IPS DF 6.9 (cell line): ENCODE measurements at places on chromosomes 3 and 15.

- no peaks in the 10 kb centered on the region for H3K4me1 ChIP-seq
- H3K27ac ChIP-seq = no peak overlapping the region
- no peak overlapping the region for H3K4me3 ChIP-seq
These were observed 263.9 kb upstream of the TGFBR2 start for GRCh38 chr3:30342318-30343060.

- H3K4me3 ChIP-seq = no peak overlapping the region
- H3K36me3 ChIP-seq = no peaks in the 10 kb centered on the region
- H3K27ac ChIP-seq = no peak overlapping the region
- H3K4me1 ChIP-seq = peaks cover 1% of the 10 kb centered on the region; the same call in 1 of the 2 replicates
These were observed 29.9 kb upstream of the LRTM1 start for GRCh38 chr3:54957711-54958110.

GRCh38 chr3:37071921-37072320, 78.6 kb downstream of the MLH1 start:
- no peak for DNase-seq
- H3K27me3 ChIP-seq = no peaks in the 10 kb centered on the region
- H3K36me3 ChIP-seq = no peaks in the 10 kb centered on the region; the same call in 1 of the 2 replicates
- H3K4me1 ChIP-seq = no peaks in the 10 kb centered on the region
- no peak overlapping the region for H3K27ac ChIP-seq

DNA sequence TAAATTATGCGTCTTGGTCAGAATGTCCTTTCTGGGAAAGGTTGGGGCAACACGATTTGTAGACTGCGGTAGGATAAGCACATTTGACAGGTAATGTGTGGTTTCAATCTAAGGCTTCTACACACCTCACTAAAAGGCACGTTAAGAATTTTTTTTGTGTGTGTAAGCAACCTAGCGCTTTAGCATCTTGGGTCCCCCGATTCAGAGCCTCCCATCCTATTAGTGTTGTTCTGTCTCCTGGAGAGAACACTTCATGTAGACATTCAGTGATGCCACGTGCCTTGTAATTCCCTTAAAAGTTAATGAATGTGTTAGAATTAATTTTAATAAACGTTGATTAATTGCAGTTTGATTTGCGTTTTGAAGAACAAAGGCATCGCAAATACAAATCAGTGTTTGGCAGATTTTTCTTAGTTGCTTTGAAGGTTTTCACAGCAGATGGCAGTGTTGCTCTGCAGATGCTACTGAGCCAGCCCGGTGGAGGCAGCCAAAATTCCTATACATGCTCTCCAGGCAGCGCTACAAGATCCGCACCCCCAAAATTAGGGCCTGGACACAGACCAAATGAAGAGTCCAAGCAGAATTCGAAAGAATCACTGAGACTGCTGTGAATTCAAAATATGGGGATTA, 63.5 kb downstream of the OTOL1 start:
- H3K4me1 ChIP-seq = no peaks in the 10 kb centered on the region
- peak; percentile 60 for DNase-seq
- no peak overlapping the region for H3K27ac ChIP-seq
- no peaks in the 10 kb centered on the region for H3K36me3 ChIP-seq
- no peaks in the 10 kb centered on the region for H3K27me3 ChIP-seq
- H3K4me3 ChIP-seq = no peak overlapping the region

DNA sequence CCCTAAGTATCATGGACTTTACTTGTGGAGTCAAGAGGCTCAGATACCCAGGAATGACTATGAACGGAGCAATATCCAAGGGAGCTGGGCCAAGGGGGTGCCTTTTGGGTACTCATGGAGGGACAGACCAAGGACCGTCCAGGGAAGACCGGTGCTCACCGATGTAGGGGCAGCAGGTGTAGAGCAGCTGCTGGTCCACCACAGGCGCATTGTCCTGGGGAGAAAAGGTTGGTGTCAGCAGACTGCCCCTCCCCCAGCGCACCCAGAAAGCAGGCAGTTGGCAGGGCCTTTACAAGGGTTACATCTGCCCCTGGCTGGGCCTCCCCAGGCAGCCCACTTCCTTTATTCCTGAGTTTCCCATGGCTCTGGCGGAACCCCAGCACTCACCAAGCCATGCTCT, 7.5 kb downstream of the CDAN1 start:
- no peaks in the 10 kb centered on the region for H3K27me3 ChIP-seq
- H3K4me1 ChIP-seq = peaks cover 2% of the 10 kb centered on the region; the same call in 1 of the 2 replicates
- DNase-seq = no peak
- H3K4me3 ChIP-seq = no peak overlapping the region

DNA sequence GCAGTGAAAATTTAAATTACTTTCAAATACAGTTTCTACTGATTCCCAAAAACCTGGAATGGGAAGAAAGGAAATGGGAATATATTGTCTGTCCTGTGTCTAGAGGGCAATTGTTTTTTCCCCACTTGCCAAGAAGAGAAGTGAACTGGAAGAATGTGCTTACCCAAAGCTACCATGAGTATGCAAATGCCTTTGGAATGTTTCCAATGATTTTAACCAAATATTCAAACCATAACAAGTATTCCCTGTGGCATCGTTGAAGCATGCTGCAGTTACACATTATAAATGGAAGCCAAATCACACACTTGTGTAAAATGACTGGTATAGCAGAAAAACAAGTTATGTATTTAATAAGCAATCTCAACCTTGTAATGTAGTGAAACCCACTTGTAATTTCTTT, 368.2 kb downstream of the GBE1 start:
- no peak for DNase-seq
- H3K27me3 ChIP-seq = no peaks in the 10 kb centered on the region
- no peaks in the 10 kb centered on the region for H3K4me1 ChIP-seq
- no peak overlapping the region for H3K27ac ChIP-seq

DNA sequence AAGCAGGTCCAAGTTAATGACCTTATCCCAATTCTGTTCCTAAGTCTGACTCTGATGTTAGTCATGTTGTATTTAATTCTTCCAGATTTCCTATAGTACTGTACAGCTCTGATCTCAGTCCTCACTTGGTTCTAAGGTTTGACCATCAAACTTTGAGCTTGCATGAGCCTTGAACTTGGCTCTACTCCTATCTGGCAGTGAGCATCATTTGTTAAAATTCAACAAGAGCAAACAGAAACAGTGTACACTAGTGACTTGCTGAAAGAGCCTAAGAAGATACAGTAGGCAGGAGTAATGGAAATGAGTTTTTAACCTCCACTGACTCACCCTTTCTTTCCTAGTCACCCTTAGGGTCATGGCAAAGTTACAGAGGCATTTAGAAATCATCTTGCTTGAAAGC, 451.1 kb upstream of the TPRG1 start:
- H3K27ac ChIP-seq = no peak overlapping the region
- H3K27me3 ChIP-seq = no peaks in the 10 kb centered on the region
- H3K36me3 ChIP-seq = no peaks in the 10 kb centered on the region
- DNase-seq = no peak
- no peak overlapping the region for H3K4me3 ChIP-seq

- H3K4me3 ChIP-seq = no peak overlapping the region
- H3K36me3 ChIP-seq = no peaks in the 10 kb centered on the region
- 0 out of 2 replicates have a peak, but pooled peaks cover 2% of the 10 kb centered on the region for H3K4me1 ChIP-seq
- no peak overlapping the region for H3K27ac ChIP-seq
- no peak for DNase-seq
- no peaks in the 10 kb centered on the region for H3K27me3 ChIP-seq
These were observed 41.2 kb downstream of the TRAT1 start for GRCh38 chr3:108863799-108864135.

DNA sequence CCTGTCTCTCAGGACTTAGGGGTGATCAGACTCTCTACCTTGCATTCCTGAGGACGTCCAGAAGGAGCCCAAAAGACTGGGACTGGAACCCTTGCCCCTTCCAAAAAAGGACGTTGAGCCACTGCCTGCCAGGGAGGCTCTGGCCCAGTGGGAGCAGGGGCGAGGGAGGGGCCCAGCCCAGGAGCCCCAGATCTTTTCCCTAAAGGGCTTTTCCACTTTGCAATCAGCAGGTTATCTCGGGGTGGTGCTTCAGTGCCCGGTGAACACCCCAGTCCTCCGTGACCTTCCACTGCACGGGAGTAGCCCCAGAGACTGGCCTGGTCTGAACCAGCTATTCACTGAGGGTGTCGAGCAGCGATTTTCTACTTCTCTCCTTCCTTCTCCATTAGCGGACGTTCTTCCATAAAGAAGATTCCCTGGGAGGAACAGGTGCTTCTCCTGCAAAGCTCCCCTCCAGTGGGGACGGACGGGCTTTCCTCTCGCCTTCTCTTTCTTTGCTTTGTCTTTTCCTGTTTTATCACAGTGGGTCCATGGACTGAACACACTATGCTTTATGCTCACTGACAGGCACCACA, 113.7 kb downstream of the CHSY1 start:
- no peak overlapping the region for H3K27ac ChIP-seq
- H3K36me3 ChIP-seq = no peaks in the 10 kb centered on the region
- no peak for DNase-seq
- no peaks in the 10 kb centered on the region; the same call in 1 of the 2 replicates for H3K4me1 ChIP-seq
- no peak overlapping the region for H3K4me3 ChIP-seq
- H3K27me3 ChIP-seq = no peaks in the 10 kb centered on the region

- no peaks in the 10 kb centered on the region for H3K27me3 ChIP-seq
- peaks cover 3% of the 10 kb centered on the region; the same call in 1 of the 2 replicates for H3K36me3 ChIP-seq
- H3K4me3 ChIP-seq = no peak overlapping the region
- no peaks in the 10 kb centered on the region for H3K4me1 ChIP-seq
- no peak for DNase-seq
- no peak overlapping the region for H3K27ac ChIP-seq
These were observed 91.5 kb upstream of the OCA2 start for GRCh38 chr15:28190391-28191174.

GRCh38 chr15:63599401-63600000, 2.3 kb downstream of the FBXL22 start:
- H3K27ac ChIP-seq = no peak overlapping the region
- DNase-seq = no peak
- peaks cover 5% of the 10 kb centered on the region; the same call in 1 of the 2 replicates for H3K27me3 ChIP-seq
- no peaks in the 10 kb centered on the region for H3K36me3 ChIP-seq

- H3K27me3 ChIP-seq = no peaks in the 10 kb centered on the region
- DNase-seq = no peak
- no peaks in the 10 kb centered on the region for H3K4me1 ChIP-seq
These were observed 49.5 kb upstream of the CTXND1 start for GRCh38 chr15:80301472-80301871.

- no peaks in the 10 kb centered on the region for H3K27me3 ChIP-seq
- H3K4me3 ChIP-seq = no peak overlapping the region
- no peak overlapping the region for H3K27ac ChIP-seq
These were observed 46.7 kb upstream of the MYZAP start for GRCh38 chr15:57544848-57545480.

- H3K4me3 ChIP-seq = no peak overlapping the region
- no peaks in the 10 kb centered on the region for H3K36me3 ChIP-seq
- no peaks in the 10 kb centered on the region; the same call in 1 of the 2 replicates for H3K27me3 ChIP-seq
- peaks cover 14% of the 10 kb centered on the region for H3K4me1 ChIP-seq
These were observed 3.9 kb downstream of the PRKCD start for GRCh38 chr3:53164911-53165310.

DNA sequence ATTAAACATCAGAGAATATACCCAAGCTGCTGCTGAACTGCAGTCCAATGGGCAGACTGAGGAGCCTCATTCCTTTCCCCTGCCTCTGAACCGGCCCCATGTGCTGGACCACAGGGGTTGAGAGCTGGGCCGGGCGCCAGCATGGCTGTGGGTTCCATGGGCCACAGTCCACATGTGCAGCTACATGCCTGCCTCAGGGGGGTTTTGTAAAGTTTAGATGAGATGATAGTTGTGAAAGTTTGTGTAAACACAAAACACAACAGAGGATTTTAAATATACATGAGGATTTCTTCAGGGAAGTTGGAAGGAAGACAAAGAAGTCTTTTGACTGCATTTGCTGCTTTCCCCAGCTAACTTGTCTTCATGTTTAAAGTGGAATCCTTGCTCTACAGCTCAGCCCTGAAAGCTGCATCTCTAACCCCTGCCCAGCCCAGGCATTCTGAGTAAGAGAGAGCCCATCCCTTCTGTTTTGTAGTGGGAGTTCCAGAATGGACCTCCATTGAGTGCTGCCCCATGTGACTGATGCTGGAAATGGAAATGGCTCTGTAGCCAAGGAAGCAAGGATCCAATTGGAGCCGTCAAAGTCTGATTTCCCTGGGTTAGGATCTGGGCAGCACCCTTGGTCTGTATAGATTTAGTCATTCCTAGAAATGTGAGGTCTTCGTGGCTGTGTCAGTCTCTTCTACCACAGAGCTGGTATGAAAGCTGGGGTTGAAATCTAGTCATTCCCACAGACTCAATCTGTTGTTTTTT, 17.5 kb downstream of the SLC12A8 start:
- no peak overlapping the region for H3K27ac ChIP-seq
- DNase-seq = no peak
- H3K36me3 ChIP-seq = no peaks in the 10 kb centered on the region
- H3K27me3 ChIP-seq = no peaks in the 10 kb centered on the region

GRCh38 chr15:41557673-41558399, 1.2 kb upstream of the TYRO3 start:
- no peaks in the 10 kb centered on the region for H3K27me3 ChIP-seq
- peaks cover 16% of the 10 kb centered on the region for H3K4me1 ChIP-seq
- no peak for DNase-seq
- 0 out of 2 replicates have a peak, but pooled peaks cover 4% of the 10 kb centered on the region for H3K36me3 ChIP-seq
- H3K4me3 ChIP-seq = peak overlapping the region; percentile 69; the same call in 1 of the 2 replicates

- no peak overlapping the region for H3K27ac ChIP-seq
- H3K36me3 ChIP-seq = no peaks in the 10 kb centered on the region
- H3K4me1 ChIP-seq = no peaks in the 10 kb centered on the region
- H3K27me3 ChIP-seq = no peaks in the 10 kb centered on the region
- no peak for DNase-seq
These were observed 128.3 kb upstream of the ZNF385D start for GRCh38 chr3:21879184-21879886.

GRCh38 chr3:107988460-107989175, 102.2 kb downstream of the CD47 start:
- no peaks in the 10 kb centered on the region for H3K27me3 ChIP-seq
- no peak overlapping the region for H3K27ac ChIP-seq
- no peak overlapping the region for H3K4me3 ChIP-seq
- DNase-seq = no peak

DNA sequence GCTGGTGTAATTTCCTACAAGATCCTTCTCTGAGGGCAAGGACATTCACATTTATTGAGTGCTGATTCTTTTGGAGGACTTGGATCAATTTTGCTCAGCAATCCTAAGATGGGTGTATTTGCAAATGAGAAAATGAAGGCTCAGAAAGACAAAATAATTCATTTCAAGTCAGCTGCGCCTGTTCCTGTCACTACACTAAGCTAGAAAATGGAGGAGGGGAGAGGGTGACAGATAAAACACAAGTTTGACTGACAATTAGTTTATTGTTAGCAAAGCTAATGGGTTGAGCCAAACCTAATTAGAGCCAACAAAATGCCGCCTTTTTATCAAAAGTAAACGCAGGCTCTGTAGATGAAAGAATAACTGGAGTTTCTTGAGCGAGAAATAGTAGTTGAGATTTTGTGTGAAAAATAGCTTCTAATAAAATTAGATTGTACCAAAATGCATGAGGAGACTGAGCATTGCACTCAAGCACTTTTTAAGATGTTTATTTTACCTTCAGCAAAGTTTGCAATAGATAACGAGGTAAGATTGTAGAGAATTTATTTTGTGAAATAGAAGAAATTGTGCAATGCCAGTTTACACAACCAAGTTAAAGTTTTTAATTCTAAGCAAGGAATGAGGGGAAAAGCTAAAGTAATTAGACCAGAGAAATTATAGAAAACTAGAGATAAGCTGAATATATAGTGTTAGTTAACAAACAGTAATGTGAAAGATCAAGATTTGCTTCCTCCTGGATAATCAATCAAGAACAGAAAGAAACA, 39.6 kb upstream of the SECISBP2L start:
- no peak for DNase-seq
- no peaks in the 10 kb centered on the region for H3K4me1 ChIP-seq
- H3K27me3 ChIP-seq = no peaks in the 10 kb centered on the region

GRCh38 chr3:44019736-44020135, 221.9 kb upstream of the TOPAZ1 start:
- no peak for DNase-seq
- no peak overlapping the region for H3K27ac ChIP-seq
- peaks cover 6% of the 10 kb centered on the region for H3K27me3 ChIP-seq
- no peaks in the 10 kb centered on the region; the same call in none of the 2 replicates for H3K4me1 ChIP-seq
